ENCODE measurements at places on chromosomes 3 and 15. TPM values are rescaled to one million over a fixed set of nuclear protein-coding genes. Genes with fewer than 3 reads are reported as not detected.

VWA5B2 gene
- 0.44 TPM for total RNA-seq

TICRR gene
- total RNA-seq: 33.8 TPM

CFAP100 gene
- not detected for total RNA-seq

DNA sequence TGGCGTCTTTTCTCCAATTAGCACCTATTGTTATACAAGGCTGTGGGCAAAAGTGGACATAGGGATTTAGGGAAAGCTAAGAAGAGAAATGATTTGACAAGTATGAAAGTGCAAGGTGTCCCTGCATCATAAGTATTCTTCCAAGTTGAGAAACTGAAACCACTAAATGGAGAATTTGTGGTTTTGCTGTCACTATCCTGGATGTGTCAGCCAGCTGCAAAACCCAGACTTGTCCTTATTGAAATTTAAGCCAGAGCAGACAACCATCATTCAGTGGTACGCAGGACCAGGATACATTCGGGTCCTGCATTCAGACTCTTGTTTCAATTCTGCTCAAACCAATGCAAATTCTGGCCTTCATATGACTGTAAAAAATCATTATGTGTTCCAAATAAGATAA, 384.8 kb upstream of the TGFBR2 start:
- DNase-seq: no peak

DNA sequence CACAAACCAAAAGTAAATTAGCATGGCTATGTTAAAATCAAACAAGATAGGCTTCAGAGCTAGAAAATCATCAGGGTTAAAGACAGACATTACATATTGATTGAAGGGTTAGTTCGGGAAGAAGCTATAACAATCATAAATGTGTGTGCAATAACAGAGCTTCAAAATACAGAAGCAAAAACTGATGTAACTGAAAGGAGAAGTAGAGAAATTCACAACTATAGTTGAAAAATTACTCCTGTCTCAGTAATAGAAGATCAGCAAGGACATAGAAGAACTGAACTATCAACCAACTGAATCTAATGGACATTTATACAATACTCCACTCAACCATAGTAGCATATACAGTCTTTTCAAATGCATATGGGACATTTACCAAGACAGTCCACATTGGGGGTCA, 59.4 kb downstream of the MCTP2 start:
- no peak for DNase-seq

- no peak for DNase-seq
Observed at GRCh38 chr15:34783991-34784390, 11.4 kb downstream of the ACTC1 start.
